ENCODE measurements at places on chromosomes 6 and 20.

GRCh38 chr6:169981568-169981967 is 230.1 kb downstream of the ERMARD start:
- no peak for DNase-seq

DNA sequence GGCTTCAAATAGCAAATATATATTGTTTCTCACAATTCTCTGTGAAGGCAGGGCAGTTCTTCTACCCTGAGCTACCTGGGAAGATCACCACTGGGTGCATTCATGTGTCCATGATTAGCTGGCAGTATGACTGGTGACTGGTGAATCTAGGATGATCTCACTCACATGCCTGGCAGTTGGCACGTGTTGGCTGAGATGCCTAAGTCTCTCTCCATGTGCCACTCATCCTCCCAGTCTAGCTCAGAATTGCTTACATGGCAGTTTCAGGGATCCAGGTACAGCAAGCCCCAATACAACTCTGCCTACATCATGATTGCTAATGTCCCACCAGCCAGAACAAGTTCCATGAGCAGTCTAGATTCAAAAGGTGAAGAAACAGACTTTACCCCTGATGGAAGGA is 346.8 kb upstream of the CNR1 start:
- DNase-seq, result no peak

DNA sequence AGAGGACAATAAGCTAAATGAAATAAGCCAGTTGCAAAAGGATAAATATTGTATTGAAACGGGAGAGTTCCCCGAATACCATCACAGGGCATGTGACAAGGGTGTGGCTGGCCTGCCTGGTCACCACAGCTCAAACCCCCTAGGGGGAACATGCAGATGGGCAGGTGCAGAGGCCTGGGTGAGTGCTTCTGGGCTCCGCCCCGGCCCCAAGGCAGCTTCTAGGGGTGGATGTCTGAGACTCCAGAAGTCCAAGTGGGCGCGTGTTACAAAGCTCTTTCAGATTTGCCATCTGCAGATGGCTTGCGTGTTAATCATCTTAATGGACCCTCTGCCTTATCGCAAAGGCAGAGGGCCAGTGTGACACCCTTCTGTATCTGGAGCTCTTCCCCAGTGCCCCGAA is 559.2 kb upstream of the IMPG1 start:
- DNase-seq, result no peak

- DNase-seq, result no peak
Measured at GRCh38 chr20:9499126-9499899, 15.1 kb upstream of the LAMP5 start.

DNA sequence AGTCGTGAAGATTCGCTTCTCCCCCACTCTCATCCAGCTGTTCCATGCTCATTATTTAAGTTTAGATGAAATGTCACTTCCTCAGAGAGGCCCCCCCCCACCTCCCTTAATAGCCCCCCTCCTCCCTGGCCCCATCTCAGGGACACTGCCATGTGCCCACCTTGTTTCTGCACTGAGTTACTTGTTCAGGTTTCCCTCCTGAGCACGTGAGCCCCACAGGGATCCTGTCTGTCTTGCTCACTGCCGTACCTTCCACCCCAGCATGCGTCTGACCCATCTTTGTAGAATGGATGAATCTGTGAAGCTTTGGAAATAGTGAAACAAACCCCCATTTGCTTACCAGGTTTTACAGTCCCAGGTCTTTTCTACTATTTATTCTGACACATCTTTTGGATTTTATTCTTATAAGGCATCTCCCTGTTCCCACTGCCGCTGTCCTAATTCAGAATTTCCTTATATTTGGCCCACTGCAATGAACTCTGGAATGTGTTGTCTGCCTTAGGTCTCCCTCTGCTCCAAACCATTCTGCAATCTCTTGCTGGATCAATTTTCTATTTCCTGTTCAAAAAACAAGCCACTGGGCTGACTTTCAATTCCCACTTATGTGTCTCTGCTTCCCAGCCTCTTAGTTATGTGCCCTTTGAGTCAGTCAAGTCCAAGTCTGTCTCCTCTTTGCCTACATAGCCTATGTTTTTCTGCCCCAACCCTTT is 136.5 kb upstream of the ECI2 start:
- DNase-seq, result no peak

GRCh38 chr20:64182146-64182865 is 18.1 kb downstream of the MYT1 start:
- DNase-seq, result no peak

DNA sequence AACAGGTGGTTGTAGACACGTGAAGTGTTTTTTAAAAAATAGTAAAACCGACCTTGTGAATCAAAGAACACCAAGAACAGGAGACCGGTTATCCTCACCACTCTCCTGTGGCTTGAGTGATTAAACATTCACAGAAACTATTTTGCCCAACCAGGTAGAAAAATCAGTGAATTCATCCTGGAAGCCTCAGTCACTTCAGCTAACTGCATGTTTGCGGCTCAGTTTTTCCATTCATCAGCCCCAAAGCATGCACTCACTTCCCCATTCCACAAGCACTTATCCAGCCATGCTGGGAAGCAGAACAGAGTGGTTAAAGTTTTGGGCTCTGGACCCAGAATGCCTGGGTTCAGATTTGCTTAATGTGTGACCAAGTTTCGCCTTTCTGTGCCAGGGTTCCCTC is 2.4 kb downstream of the LRRN4 start:
- no peak for DNase-seq

Measured in stimulated activated CD8-positive, alpha-beta memory T cell treated with anti-CD3 and anti-CD28 coated beads, Interleukin-7, amount 100 ng/mL, for 24 hours (primary cell).